Cardiac fibroblast (primary cell): ENCODE measurements at places on chromosomes 12 and 14.

DNA sequence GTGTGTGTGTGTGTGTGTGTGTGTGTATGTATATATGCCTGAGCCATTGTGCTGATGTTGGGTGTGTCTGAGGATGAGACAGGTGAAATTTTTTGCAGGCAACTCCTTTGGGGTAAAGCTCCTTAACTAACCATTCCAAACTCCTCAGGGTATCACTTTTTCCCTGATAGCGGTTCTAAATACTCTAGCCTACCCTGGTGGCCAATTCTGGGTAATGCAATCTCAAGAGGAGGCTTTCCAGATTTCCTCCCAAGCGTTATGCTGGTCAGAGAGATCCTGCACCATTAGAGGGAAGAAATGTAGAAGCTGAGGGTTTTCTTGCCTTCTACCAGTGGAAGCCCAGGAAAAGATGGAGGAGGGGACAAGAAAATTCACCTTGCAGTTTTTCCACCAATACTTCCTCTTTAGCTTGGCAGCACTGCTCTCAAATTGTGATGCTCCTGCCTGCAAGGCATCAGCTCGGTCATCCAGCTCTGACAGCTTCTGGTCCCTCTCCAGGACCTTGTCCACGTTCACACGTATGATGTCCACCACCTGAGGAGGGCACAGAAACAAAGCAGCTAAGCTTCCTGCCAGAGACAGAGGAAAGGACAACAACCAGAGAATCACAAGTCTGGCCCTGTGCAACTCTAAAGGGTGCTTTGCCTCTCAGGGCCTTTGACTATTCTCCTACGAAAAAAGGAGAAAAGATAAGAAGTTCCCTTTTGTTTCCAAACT lies 4.9 kb downstream of the VAMP1 start:
- peak; percentile 86 for DNase-seq

GRCh38 chr14:88266474-88266873 lies 56.6 kb downstream of the KCNK10 start:
- no peak for DNase-seq

DNA sequence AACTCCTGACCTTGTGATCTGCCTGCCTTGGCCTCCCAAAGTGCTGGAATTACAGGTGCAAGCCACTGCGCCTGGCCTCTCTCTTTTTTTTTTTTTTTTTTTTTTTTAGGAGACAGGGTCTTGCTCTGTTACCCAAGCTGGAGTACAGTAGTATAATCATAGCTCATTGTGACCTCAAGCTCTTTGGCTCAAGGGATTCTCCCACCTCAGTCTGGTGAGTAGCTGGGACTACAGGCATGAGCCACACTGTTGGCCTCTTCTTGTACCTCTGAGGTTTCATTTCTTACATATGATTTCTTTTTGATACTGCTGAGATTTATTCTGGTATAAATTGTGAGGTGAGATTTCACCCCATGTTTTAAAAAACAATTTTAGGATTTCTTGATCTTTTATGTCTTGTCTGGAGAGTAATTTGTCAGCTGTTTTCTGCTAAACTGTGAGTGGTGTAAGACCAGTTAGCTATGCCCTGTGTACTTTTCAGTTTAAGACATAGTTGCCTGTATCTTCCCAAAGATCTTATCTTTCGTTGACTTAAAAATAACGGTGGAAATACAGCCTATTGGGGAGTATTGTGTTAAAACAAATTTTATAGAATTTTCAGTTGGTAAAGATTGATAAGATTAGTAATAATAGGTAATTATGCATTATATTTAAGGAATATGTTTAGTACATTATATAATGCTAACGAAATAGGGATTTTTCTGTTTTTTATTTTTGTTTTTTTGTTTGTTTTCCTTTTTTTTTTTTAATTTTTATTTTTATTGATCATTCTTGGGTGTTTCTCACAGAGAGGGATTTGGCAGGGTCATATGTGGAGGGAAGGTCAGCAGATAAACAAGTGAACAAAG lies 31.7 kb downstream of the WDR20 start:
- DNase-seq, result no peak

DNA sequence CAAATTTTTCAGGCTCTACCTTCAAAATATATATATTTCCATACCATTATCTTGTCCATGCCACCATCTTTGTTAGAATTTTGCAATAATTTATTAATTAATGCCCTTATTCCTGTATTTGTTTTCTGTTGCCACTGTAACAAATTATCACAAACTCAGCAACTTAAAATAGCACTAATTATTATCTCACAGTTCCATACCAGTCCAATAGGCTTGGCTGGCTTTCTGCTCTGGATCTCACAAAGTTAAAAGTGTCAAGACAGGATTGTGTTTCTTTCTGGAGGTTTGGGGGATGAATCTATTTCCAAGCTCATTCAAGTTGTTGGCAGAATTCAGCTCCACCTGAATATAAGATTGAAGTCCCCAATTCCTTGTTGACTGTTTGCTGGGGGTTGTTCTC lies 58.6 kb upstream of the SLC38A4 start:
- no peak for DNase-seq

DNA sequence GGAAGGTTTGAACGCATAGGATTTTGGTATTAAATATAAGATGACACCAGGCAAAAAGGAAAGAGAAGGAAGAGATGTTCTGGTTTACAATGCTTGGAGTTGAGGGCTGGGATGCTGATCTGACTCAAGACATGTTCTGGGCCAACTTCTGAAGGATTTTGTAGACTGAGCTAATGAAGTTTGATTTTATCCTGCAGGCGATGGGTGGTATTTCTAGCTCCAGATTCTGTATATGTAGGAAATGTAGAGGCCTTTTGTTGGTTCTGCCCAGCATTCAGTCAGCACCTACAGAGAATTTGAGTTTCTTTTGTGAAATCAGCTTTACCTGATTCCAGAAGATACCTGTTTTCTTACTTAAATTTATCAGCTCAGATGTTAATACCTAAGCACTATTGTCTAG lies 48.2 kb downstream of the VEZT start:
- no peak for DNase-seq

- DNase-seq, result peak; percentile 19
These were observed 30.2 kb downstream of the OSBPL8 start for GRCh38 chr12:76529226-76529918.
